CD4-positive, alpha-beta T cell (primary cell): ENCODE measurements at places on chromosomes 12 and 14. TPM values are rescaled to one million over a fixed set of nuclear protein-coding genes. Genes with fewer than 3 reads are reported as not detected.

CD163L1 gene
- total RNA-seq = not detected

DNA sequence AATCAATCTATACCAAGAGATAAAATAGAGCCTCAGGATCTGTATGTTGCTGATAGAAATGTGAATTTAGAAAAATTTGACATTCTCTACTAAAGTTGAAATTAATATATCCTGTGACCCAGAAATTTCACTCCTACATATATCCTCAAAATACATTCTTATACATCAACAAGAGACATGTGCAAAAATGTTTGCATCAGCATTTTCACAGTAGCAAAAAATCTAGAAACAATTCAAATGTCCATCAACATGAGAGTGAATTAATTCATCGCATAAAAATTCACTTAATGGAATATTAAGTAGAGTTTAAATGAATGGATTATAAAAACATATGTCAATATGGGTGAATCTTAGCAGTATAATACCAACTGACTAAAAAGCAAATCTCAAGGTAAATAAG, 80.8 kb downstream of the GPR65 start:
- H3K36me3 ChIP-seq = no peaks in the 10 kb centered on the region
- DNase-seq = no peak
- no peaks in the 10 kb centered on the region for H3K27me3 ChIP-seq
- H3K4me1 ChIP-seq = no peaks in the 10 kb centered on the region
- no peak overlapping the region for H3K27ac ChIP-seq

DNA sequence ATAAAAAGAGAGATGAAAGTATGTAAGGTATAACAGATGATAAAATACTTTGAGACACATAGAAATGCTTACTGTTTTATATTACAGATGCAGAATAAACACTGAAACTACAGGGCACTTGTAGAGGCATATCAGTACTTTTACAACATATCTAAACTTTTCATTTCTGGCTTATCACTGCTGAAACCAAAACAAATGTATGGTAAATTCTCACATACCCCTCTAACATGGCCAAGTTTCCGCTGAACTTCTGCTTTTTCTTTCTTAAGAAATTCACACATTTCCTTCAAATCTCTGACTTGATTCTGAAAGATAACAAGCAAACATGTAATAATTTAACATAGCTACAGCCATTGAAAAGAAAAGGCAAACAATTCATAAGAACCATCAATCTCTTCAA, 33.3 kb upstream of the C12orf50 start:
- H3K36me3 ChIP-seq = peaks cover 31% of the 10 kb centered on the region
- no peak overlapping the region for H3K27ac ChIP-seq
- no peak for DNase-seq
- H3K4me3 ChIP-seq = no peak overlapping the region
- H3K27me3 ChIP-seq = no peaks in the 10 kb centered on the region
- H3K4me1 ChIP-seq = no peaks in the 10 kb centered on the region

DNA sequence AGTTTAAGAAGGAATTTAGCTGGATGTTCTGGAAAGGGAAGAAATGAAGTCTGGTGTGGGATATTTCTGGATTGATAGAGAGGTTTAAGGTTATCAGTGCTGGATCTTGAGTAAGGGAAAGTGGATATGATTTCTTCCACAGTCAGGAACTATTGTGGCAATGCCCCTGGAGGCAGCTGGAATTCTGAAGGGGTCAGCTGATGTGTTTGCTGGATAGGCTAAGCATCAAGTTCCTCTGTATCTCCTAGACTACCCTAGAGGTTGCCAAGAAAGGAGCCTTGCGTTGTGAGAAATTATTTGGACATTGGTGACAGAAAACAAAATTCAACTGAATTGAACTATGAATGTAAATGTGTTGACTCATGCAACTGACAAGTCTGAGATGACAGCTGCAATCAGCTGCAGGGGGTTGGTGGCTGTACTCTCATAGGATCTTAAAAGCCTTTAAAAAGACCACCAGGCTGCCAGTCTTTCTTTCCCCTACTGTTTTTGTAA, 244.4 kb downstream of the ATXN7L3B start:
- H3K27me3 ChIP-seq = no peaks in the 10 kb centered on the region
- DNase-seq = no peak
- no peaks in the 10 kb centered on the region for H3K36me3 ChIP-seq
- no peak overlapping the region for H3K4me3 ChIP-seq
- no peaks in the 10 kb centered on the region for H3K4me1 ChIP-seq

DNA sequence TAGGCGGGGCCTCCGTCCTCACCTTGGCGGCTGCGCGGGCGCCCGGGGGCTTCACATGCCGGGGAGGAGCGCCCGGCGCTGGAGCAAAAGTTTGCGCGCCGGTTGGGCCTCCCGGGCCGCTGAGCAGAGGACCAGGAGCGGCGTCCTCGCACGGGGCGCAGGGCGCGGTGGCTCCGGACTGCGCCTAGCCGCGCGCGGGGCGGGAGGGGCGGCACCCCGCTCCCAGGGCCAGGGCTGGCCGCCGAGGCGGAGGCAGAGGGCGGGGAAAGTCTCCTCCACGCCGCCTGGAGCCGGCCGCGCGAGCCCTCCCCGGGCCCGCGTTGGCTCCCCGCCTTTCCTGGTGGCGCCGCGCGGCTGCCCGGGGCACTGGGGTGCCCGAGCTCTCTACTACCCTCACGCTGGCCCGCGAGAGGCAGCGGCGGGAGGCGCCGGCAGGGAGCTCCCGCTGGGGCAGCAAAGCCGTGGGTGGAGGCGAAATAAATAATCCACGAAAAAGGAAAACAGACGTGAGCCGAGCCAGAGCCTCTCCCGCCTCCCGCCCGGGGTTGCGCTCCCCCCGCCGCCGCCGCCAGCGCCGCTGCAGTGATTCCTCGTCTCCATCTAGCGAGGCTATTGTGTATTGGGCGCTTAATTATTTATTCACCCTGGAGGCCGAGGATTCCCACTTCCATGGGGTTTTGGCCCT, 400 bp upstream of the PRIMA1 start:
- no peak overlapping the region for H3K4me3 ChIP-seq
- peaks cover 29% of the 10 kb centered on the region for H3K27me3 ChIP-seq
- H3K36me3 ChIP-seq = no peaks in the 10 kb centered on the region
- DNase-seq = no peak

KCNC2 gene
- not detected for total RNA-seq

GRCh38 chr14:91649930-91650329, 82.0 kb downstream of the CATSPERB start:
- DNase-seq = no peak
- H3K36me3 ChIP-seq = no peaks in the 10 kb centered on the region
- H3K27me3 ChIP-seq = no peaks in the 10 kb centered on the region

- no peaks in the 10 kb centered on the region for H3K4me1 ChIP-seq
- no peaks in the 10 kb centered on the region for H3K36me3 ChIP-seq
- H3K27ac ChIP-seq = no peak overlapping the region
- no peak for DNase-seq
These were observed 198.4 kb upstream of the ATXN7L3B start for GRCh38 chr12:74339211-74339610.

PSEN1 gene
- total RNA-seq = 28.3 TPM

DNA sequence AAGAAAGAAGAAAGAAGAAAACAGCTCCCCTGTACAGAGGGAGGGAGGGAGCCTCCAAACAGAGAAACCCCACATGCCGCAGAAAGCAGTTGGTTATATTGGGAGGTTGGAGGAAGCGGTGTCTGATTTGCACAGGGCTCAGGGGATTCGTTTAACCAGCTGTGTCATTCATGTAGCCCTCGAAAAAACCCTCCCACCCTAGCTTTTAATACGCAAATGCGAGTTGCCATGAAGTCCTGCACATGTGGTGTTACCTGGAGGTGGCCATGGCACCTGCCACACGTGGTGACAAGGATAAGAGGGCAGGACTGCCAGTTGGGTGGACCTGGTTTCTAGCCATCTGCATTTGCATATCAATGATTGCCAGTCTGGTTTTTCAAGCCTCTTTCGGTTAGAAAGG, 40.9 kb downstream of the TMEM30B start:
- no peak overlapping the region for H3K4me3 ChIP-seq
- H3K4me1 ChIP-seq = no peaks in the 10 kb centered on the region
- no peaks in the 10 kb centered on the region for H3K27me3 ChIP-seq
- no peak for DNase-seq
- no peak overlapping the region for H3K27ac ChIP-seq

ADGRD1 gene
- total RNA-seq = not detected

ARPC3 gene
- total RNA-seq = 124 TPM

GRCh38 chr12:12008931-12009611, 61.7 kb upstream of the BCL2L14 start:
- H3K4me1 ChIP-seq = peaks cover 63% of the 10 kb centered on the region
- no peaks in the 10 kb centered on the region for H3K36me3 ChIP-seq
- peak overlapping the region; percentile 74 for H3K27ac ChIP-seq
- no peaks in the 10 kb centered on the region for H3K27me3 ChIP-seq
- no peak overlapping the region for H3K4me3 ChIP-seq

TAS2R7 gene
- total RNA-seq = not detected

DNA sequence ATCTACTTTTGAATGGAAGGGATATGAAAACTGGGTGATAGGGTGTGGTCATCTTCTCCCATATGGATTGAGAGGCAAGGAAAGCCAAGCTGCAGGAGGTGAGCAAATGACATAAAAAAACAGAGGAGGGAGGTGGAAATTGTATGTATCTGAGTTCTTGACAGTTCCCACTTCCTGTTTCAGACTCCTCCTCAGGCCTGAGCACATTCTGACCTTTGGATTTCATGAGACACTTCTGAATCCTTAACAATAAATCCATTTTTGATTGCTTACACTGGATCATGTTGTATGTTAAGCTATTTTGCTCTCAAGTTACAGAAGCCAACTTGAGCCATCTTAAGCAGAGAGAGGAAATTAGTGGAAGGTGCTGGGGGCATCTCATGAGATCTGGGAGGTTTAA, 11.6 kb upstream of the SRSF5 start:
- H3K27ac ChIP-seq = no peak overlapping the region
- H3K4me1 ChIP-seq = peaks cover 10% of the 10 kb centered on the region
- no peaks in the 10 kb centered on the region for H3K27me3 ChIP-seq
- H3K36me3 ChIP-seq = no peaks in the 10 kb centered on the region
- H3K4me3 ChIP-seq = no peak overlapping the region

ATP6V1D gene
- total RNA-seq = 25.2 TPM

CCDC175 gene
- total RNA-seq = not detected

RGS6 gene
- total RNA-seq = not detected

DNA sequence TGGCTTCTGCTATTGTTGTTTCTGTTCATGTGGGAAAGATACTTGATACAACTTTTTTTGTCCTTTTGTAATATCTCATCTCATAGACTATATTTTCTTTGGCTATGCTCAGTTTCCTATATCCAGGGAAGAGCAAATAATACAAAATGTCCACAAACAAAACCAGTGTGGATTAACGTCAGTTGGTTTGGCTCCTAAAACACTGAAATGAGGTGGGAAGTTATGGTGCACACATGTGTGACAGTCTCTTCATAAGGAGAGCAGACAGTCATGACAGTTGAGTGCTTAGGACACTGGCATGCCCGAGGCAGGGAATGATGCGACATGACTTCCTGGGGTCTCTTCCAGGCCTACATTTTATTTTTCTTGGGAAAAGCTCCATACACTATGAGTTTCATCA, 27.5 kb downstream of the RHOJ start:
- H3K36me3 ChIP-seq = no peaks in the 10 kb centered on the region
- DNase-seq = no peak
- H3K4me3 ChIP-seq = no peak overlapping the region
- no peak overlapping the region for H3K27ac ChIP-seq
- H3K27me3 ChIP-seq = no peaks in the 10 kb centered on the region

GRCh38 chr12:87661786-87662377, 367.3 kb downstream of the C12orf50 start:
- H3K4me1 ChIP-seq = no peaks in the 10 kb centered on the region
- H3K27me3 ChIP-seq = no peaks in the 10 kb centered on the region
- peak overlapping the region; percentile 30 for H3K4me3 ChIP-seq
- no peak overlapping the region for H3K27ac ChIP-seq

DNA sequence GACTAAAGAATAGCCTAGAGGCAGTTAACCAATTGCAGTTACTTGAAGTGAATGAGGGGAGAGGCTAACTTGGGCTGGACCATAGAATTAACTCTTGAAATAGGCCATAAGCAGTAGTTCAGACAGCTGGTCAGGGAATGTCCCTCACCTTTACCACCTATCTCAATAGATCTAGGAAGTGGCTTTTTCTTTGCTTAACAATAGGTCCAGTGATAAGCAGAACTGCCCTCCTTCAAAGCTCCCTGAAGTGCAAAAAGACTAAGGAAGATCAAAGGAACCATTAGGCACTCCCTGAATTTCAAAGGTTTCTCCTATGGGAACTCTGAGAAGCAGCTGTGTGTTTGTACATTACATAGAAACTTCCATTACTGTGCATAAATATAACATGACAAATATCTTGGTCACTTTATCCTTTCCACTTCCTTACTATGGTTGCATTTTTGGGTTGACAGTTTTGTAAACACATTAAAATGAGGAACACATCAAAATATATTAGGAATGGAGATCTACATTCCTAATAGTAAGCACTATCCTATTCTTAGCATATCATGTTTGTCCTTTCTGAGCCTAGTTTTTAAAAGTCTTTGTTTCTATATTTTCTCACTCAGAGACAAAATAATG, 7.2 kb upstream of the NAA30 start:
- no peak for DNase-seq
- no peaks in the 10 kb centered on the region for H3K4me1 ChIP-seq
- no peak overlapping the region for H3K4me3 ChIP-seq
- no peaks in the 10 kb centered on the region for H3K36me3 ChIP-seq
- no peak overlapping the region for H3K27ac ChIP-seq

IRAK3 gene
- 0.74 TPM for total RNA-seq

DNA sequence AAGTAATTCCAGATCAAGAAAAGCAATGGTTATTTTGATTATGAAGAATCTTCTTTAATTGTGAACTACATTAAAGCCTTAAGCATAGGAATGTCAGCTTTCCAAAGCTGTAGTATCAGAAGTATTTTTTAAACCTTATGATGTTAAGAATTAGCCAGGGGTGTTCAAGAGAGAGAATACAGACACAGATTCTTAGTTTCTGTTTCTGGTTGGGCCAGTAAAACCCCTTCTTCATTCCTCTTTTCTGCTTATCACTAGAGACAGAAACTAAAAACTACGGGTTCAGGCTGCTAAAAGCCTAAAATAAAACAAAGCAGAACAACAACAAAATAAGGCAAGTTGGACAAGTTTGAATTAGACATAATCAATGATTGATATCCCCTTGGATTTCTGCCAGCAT, 38.2 kb downstream of the IFT43 start:
- DNase-seq = no peak
- no peak overlapping the region for H3K27ac ChIP-seq
- H3K4me3 ChIP-seq = no peak overlapping the region
- peaks cover 8% of the 10 kb centered on the region for H3K36me3 ChIP-seq
- no peaks in the 10 kb centered on the region for H3K4me1 ChIP-seq
- H3K27me3 ChIP-seq = no peaks in the 10 kb centered on the region

GRCh38 chr14:56324856-56325699, 206.9 kb downstream of the PELI2 start:
- no peak for DNase-seq
- H3K27ac ChIP-seq = no peak overlapping the region
- no peak overlapping the region for H3K4me3 ChIP-seq
- no peaks in the 10 kb centered on the region for H3K27me3 ChIP-seq
- no peaks in the 10 kb centered on the region for H3K36me3 ChIP-seq

GRCh38 chr12:25883026-25883916, 75.2 kb upstream of the RASSF8 start:
- no peaks in the 10 kb centered on the region for H3K36me3 ChIP-seq
- no peak overlapping the region for H3K27ac ChIP-seq
- H3K4me1 ChIP-seq = no peaks in the 10 kb centered on the region
- no peak for DNase-seq
- no peaks in the 10 kb centered on the region for H3K27me3 ChIP-seq
- H3K4me3 ChIP-seq = no peak overlapping the region

LUM gene
- total RNA-seq = not detected
